ENCODE measurements at places on chromosomes 5 and 9.

DNA sequence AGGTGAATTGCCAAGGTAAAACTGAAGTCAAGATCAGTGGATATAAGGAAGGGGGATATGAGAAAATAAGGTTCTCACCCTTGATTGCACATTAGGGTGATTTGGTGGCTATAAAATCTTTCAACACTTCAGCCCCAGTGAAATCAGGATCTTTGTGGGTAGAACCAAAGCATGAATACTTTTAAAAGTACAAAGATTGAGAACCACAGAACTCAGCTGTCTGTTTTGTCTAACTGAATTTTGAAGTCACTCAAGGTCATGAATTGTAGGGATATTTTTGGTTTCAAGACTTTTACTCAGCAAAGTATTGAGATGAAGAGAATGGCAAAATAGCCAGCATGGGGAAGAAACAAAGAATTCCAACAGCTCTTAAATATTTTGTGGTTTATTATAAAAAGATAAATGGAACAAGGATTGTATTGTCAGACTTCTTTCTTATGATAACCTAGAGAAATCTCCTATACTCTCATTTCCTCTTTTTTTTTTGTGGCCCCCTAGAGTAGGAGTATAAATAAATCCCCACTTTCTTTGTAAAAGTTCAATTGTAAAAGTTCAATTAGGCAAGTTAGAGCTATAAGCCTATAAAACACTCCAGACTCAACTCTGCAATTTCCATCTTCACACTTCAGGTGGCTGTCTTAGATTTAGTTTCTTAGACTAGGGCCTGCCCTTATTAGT, 272.9 kb downstream of the PDE4D start:
- no peak for DNase-seq

DNA sequence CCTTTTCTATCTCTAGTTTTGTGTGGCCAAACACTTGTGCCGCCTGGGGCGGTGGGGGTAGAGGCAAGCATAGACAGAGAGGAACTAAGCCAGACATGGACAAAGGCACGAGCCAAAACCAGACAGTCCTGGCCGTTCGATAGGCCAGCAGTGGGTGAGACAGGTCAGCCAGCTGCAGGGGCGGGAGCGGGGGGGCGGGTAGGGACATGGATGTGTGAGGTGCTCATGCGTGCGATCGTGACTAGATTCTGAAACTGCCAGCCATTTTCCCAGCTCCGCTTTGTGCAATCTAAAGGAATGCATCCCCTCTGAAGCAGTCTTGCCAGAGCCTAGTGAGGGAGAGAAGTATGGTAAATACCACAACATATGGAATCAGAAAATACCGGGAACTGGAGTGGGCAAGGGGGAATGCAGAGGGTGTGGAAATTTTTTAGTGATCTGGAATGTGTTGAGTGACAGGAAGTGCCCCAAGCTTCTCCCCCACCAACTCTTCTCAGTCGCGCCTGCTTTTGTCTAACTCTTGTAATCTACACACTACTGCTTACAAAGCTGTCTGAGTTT, 111.9 kb downstream of the NR6A1 start:
- DNase-seq: peak; percentile 70

DNA sequence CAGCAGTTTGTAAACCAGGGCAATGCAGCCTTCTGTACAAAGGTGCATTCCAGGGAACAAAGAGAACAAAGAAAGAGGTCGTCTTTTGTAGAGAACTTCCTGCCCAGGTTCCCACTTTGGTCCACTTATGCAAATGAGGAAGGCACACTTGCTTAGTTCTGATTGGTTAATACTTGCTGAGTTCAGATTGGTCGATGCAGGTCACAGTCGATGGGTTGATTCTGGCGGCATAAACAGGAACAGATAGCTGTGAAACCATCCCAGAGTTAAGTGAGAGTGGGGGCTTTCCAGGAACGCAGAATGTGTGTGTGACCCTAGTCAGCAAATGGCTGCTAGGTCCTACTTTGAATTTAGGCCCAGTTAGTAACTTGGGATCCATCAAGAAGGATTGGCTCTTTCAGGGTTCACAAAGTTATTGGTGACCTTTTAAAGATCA, 1.8 kb upstream of the ADAMTS13 start:
- no peak for DNase-seq

DNA sequence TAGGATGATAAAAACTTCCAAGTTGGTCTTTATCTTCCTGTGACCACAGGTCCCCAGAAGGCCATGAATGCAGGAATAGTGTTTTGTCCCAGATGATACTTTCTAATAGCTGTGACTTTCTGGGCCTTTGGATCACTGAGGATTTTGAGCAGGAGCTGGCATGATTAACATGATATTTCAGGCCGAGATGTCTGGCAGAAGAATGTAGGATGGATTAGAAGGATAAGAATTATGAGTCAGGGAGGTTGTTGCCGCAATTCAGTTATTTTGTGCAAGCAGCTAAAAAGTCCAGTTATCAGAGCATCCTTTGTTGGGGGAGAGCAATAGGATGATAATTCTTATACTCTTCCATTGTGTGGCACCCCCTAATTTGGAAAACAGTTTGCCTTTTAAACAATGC, 189.7 kb downstream of the PSAT1 start:
- no peak for DNase-seq

DNA sequence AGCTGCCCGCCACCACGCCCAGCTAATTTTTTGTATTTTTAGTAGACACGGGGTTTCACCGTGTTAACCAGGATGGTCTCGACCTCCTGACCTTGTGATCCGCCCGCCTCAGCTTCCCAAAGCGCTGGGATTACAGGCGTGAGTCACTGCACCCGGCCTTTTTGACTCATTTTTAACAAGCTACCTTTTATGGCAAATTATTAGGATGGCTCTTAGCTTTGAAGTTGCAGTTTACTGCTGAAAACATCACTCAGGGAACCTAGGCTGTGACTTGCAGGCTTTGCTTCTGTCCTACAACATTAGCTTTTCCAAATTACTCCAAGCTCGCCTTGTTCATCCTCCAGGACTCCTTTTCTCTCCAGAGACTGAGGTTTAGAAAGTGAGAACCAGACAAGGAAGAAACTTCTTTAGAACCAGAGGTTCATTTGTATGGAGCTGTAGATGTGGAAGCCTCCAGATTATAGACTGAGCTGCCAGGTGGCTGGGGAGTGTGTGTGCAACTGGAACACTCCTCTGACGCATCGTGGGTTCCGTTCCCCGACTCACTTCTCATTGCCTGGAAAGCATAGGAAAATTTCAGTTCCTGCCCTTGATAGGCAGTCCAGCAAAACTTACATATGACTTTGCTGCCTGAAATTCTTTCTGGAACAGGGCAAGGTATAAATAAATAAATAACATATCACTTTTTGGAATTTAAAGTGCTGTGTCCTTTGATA, 23.8 kb upstream of the SPTAN1 start:
- no peak for DNase-seq

DNA sequence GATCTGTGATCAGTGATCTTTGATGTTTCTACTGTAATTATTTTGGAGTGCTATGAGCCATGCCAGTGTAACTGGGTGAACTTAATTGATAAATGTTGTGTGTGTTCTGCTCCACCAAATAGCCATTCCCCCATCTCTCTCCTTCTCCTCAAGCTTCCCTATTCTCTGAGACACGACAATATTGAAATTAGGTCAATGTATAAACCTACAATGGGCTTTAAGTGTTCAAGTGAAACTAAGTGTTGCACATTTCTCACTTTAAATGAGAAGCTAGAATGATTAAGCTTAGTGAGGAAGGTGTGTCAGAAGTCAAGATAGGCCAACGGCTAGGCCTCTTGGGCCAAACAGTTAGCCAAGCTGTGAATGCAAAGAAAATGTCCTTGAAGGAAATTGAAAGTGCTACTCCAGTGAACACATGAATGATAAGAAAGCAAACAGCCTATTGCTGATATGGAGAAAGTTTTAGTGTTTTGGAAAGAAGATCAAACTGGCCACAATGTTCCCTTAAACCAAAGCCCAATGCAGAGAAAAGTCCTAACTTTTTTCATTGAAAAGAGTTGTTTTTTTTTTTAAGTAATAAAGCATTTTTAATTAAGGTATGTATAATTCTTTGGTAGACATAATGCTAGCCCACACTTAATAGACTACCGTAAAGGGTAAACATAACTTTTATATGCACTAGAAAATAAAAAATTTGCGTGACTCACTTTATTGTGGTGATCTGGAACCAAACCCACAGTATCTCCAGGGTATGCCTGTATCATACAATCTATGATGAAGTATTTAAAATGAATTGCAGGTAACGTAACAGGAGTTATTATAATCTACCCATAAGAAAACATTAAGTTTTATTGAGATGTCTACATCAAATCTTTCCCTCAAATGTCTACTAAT, 42.5 kb upstream of the ALDH1A1 start:
- DNase-seq: no peak

DNA sequence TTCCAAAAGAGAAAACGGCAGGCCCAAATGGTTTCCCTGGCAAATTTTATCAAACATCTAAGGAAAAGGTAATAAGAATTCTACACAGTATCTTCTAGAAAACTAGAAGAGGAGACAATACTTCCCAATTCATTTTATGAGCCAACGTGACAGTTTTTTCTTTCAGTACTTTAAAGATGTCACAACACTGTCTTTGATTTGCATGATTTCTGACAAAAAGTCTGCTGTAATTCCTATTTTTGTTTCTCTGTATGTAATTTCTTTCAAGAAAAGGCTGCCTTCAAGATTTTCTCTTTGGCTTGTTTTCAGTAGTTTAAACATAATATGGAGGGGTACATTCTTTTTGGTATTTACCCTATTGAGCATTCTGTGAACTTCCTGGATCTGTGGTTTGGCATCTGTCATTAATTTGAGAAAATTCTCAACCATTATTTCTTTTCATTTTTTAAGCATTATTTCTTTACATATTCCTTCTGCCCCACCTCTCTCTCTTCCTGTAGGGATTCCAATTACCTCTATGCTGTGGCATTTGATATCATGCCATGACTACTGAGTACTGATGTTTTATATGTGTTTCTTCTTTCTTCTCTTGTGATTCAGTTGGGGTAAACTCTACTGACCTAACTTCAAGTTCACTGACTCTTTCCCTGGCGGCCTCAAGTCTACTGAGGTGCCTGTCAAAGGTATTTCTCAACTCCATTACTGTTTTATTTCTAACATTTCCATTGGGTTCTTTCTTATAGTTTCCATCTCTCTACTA, 32.2 kb downstream of the ANKS6 start:
- DNase-seq: no peak

GRCh38 chr5:8340739-8341344, 471.9 kb downstream of the MTRR start:
- DNase-seq: peak; percentile 28
